ENCODE measurements at places on chromosomes 6 and 20.

GRCh38 chr6:37840940-37841300 lies 21.4 kb downstream of the ZFAND3 start:
- DNase-seq, result no peak

DNA sequence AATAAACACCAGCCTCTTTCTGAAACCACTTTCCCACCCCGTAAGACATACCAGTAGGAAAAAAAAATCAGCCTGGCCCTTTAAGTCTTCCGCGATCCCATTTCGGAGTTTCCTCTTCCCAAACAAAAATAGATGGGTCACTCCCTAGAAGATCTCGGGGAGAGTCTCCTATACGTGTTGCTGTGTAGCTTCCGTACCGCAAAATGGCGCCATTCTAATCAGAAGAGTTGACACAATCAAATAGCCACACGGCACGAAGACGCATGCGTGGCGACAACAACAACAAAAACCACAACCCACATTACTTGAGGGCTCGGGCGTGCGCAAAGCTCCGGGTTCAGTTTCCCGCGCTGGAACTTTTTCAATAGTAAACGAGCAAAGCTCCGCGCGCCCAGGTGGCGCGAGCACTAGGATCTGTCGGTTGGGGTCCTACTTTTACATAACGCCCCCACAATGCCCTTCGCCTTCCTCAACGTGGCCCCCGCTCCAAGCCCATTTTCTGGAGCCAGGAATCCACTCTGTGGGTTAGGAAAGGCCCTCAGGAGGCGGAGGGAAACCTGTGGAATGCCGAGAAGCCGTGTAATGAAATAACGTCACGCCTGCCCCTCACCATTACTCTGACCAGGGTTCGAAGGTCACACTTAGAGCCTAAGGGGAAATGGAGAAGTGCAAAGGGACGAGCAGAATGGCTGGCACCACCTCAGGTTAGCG lies at the start of gene GPANK1:
Gene GPANK1 (minus strand): TSS at position 208 of the 711 bp plus-strand sequence. CDS start 519 bp downstream, outside the sequence.
- DNase-seq, result peak; percentile 73

DNA sequence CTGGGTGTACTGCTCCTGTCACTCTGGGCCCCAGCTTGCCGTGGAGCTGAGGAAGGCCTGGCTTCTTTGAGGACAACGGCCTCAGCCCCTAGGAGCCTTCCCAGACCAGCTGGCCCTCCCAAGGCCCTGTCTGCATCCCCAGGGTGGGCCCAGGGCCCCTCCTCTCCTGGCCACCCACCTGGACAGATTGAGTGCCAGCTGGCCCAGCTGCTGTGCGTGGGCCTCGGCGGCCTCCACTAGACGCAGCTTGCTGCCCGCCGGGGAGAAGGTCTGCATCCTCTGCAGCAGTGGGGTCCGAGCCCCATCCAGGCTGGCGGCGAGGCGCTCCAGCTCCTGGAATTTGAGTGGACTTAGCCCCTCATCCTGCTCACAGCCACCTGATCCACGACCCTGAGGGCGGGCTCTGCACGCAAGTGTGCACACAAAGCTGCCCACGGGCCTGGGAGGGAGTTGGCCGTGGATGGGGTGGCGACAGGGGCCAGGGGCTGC lies 14.4 kb downstream of the ADRM1 start:
- no peak for DNase-seq

DNA sequence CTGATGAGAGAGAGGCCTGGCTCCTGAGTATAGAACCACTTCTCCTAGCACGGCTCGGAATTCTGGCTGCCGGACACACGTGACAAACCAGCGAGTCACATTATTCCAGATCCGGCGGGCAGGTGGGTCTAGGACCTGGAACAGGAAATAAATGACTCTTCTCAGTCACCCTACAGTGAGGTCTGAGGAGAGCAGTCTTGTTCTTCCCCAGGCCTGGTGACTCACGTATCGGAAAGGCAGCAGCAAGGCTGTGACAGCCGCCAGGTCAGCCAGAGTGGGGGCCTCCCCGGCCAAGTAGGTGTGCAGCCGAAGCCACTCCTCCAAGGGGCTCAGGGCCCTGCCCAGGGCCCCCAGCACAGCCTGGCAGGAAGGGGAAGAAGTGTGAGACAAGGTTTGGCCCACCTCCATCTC lies 2.8 kb downstream of the VARS1 start:
- DNase-seq, result no peak

- DNase-seq, result peak; percentile 57
These were observed 620 bp downstream of the HIVEP1 start for GRCh38 chr6:12012558-12013306.

- DNase-seq, result no peak
These were observed 38.4 kb upstream of the HLA-G start for GRCh38 chr6:29789176-29789575.

GRCh38 chr20:517221-517620 lies 26.4 kb downstream of the CSNK2A1 start:
- DNase-seq, result no peak

DNA sequence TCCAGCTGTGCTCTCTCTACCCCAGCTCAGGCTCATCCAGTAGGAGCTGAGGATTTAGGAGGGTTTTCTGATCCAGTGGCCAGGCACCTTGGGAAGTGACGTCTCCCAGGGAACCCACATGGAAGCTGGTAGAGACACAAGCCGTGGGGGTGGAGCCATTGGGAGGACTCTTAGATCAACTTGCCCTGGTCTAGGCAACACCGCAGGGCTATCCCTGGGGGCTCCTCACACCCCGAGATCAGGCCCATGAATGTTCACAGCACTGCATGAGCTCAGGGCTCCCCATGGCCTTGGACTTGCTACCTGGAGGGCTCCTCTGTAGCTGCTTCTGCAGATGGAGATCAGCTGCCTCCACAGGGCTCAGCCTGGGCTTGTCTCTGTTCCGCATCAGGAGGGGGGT lies 112.1 kb downstream of the CDH4 start:
- no peak for DNase-seq

- no peak for DNase-seq
These were observed 101.5 kb upstream of the BACH2 start for GRCh38 chr6:90397929-90398674.
